ENCODE measurements at places on chromosomes 4 and X. TPM values are rescaled to one million over a fixed set of nuclear protein-coding genes. Genes with fewer than 3 reads are reported as not detected.

ARFIP1 gene
- 16.5 TPM for total RNA-seq

ZFYVE28 gene
- total RNA-seq: 2.6 TPM

HDX gene
- 2.2 TPM for total RNA-seq

SHROOM2 gene
- 0.55 TPM for total RNA-seq

SHOX gene
- not detected for total RNA-seq

NXF2 gene
- not detected for total RNA-seq

PNMA5 gene
- not detected for total RNA-seq

MYOZ2 gene
- total RNA-seq: 1,008 TPM

ITGB1BP2 gene
- 90.7 TPM for total RNA-seq

PAGE2B gene
- not detected for total RNA-seq

ANXA3 gene
- total RNA-seq: 10.2 TPM

CCDC120 gene
- total RNA-seq: 1.6 TPM

TIGD4 gene
- 0.15 TPM for total RNA-seq

SMR3B gene
- not detected for total RNA-seq

EBP gene
- 43.0 TPM for total RNA-seq

PDCL2 gene
- total RNA-seq: not detected

MAGEA2B gene
- total RNA-seq: not detected

HTR2C gene
- total RNA-seq: not detected

INPP4B gene
- 7.4 TPM for total RNA-seq

IRAK1 gene
- 27.4 TPM for total RNA-seq

ARR3 gene
- total RNA-seq: not detected

TMEM35A gene
- total RNA-seq: not detected

MAGED4 gene
- total RNA-seq: 2.5 TPM

CDS1 gene
- total RNA-seq: 0.30 TPM

ASB9 gene
- total RNA-seq: 0.87 TPM

NR3C2 gene
- total RNA-seq: 23.5 TPM

ADAMTS3 gene
- 0.45 TPM for total RNA-seq

FTHL17 gene
- total RNA-seq: not detected

XAGE3 gene
- not detected for total RNA-seq

DNAJB14 gene
- 19.1 TPM for total RNA-seq

NUDT11 gene
- 0.15 TPM for total RNA-seq

All from heart right ventricle (tissue), 16 donors.